T-helper 1 cell (primary cell): ENCODE measurements at places on chromosomes 5 and 9.

GRCh38 chr9:22257026-22257816 lies 189.4 kb upstream of the DMRTA1 start:
- no peak for DNase-seq

GRCh38 chr9:33106827-33107621 lies 30.6 kb upstream of the SMU1 start:
- no peak for DNase-seq

- no peak for DNase-seq
These were observed 35.1 kb downstream of the NDUFS6 start for GRCh38 chr5:1836176-1836890.

GRCh38 chr5:57082441-57083067 lies 91.3 kb upstream of the GPBP1 start:
- no peak for DNase-seq

- no peak for DNase-seq
These were observed 48.9 kb downstream of the MACIR start for GRCh38 chr5:103307470-103307869.

DNA sequence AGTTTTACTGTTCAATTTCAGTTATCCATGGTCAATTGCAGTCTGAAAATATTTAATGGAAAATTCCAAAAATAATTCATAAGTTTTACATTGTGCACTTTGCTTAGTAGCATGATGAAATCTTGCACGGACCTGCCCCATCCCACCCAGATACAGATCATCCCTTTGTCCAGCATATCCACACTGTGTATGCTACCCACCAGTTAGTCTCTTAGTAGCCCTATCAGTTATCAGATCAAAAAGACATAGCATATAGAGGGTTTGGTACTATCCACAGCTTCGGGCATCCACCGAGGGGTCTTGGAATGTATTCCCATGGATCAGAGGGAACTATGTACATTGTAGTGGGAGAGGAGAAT lies 97.7 kb downstream of the SLC44A1 start:
- DNase-seq: no peak

- no peak for DNase-seq
These were observed 36.9 kb upstream of the ANGPTL2 start for GRCh38 chr9:127159325-127159801.

GRCh38 chr5:175816348-175816747 lies 55.0 kb upstream of the CPLX2 start:
- DNase-seq: no peak

DNA sequence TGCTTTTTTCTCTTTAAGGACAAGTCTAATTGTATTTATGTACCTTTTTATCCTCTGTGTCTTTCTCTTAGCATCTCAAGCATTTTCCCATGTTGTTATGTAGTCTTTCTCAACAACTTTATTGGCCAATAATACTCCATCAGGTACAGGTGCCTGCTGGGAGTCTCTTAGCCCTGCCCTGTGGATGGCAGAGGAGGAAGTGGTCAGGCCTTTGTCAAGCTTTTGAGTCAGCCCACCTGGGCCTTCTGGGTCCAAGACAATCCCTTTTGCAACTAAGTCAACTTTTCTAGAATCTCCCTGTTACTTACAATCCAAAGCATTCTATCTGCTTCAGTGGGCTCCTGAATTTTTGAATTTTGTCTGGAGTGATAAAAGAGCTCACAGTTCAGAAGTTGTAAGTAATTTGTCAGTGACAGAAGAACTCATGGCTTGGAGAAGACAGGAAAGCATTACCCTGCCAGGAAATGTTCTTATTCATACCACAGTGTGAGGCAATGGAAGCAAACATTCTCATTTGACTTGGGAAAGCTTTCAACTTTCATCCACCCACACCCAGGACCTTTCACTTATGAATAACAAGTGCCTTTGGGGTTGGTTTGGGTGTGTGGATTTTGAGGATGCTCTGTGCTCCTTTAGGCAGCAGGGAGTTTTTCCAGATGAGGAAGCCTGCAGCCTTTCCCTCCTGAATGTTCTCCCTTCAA lies 200.0 kb upstream of the S1PR3 start:
- DNase-seq: no peak

DNA sequence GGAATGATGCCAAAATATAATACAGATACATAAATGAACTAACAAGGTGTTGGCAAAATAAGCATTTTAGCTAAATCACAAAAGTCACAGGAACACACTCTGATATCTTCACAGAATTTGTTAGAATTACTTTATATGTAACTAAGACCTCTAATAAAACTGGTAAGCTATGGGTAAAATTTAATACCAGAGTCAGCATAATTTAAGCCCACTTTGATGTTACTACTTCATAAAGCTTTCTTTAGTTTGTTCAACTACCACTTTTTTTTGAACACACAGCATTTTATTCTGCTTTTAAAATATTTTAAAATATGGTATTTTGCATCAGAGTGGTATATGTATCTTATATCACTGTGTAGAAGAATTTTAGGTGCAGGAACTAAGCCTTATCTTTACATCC lies 19.9 kb downstream of the PAIP1 start:
- no peak for DNase-seq

DNA sequence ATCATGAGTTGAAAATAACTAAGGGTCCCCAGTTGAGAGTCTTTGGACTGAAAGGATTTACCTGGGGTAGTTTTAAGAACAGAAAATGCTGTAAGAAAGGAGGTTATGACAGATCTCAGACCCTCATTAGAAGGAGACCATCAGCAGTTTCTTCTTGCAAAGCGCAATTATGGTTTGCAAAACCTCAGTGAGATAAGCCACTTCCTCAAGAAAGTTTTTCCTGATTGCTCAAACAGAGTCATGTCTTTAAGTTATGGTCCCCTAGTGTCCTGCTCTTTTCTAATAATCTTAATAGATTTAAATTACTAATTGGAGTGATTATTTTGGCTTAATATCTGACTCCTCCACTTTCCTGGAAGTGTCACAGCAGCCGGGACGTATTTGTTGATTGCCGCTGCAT lies 293.2 kb upstream of the KLF4 start:
- no peak for DNase-seq
